Brain pericyte (primary cell): ENCODE measurements at places on chromosomes 7 and 10.

DNA sequence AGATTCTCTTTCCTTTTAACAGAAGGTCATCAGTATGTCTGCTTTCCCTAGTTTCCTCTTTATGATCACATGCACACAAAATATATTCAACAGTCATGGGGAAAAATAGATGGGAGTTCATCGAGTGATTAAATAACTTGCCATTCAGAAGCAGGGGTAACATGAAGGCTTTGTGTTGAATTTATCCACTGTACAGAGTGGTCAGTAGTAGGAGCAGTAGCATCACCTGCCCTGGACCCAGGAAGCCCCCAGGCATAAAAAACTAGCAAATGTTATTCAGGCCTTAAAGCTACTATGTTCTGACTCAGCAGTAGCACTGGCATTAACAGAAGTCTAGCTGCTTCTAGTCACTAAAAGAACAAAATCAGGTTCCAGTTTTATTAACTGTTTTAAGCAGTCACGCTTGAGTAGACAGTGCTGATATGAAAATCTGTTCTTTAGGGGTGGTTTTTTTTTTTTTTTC is 31.4 kb upstream of the FAM133B start:
- DNase-seq, result no peak

- no peak for DNase-seq
These were observed 203.8 kb upstream of the SH2B2 start for GRCh38 chr7:102082693-102083368.

DNA sequence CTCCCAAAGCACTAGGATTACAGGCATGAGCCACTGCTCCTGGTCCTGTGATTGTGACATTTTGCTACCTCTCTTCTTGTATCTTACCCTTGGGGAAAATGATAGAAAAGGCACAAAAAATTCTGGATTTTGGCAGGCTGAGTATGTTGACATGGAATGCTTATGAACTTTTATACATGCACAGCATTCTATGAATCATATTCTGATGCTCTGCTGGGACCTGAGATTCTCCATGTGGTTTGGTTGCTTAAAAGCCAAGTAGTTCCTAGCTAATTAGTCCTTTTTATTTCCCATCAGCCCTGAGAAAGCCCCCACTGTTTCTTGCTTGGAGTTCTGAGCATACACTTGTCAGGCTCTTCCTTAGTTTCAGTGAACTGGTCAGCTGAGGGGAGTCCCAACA is 8.3 kb upstream of the KAZALD1 start:
- DNase-seq, result no peak

GRCh38 chr7:44634839-44635591 is 28.6 kb downstream of the OGDH start:
- no peak for DNase-seq

- no peak for DNase-seq
These were observed 236.3 kb upstream of the CTBP2 start for GRCh38 chr10:125396676-125397075.

GRCh38 chr7:26190417-26190869 is 10.1 kb downstream of the HNRNPA2B1 start:
- no peak for DNase-seq
